ENCODE measurements at places on chromosomes 12 and 14.
A peak's percentile ranks its signal among the peaks of the same experiment; 100 is the strongest.

GRCh38 chr12:131510431-131510830, 200.5 kb upstream of the SFSWAP start:
- DNase-seq, result no peak

- DNase-seq, result no peak
Observed at GRCh38 chr12:104823985-104824461, 134.1 kb downstream of the SLC41A2 start.

GRCh38 chr12:85278598-85279448, 1.2 kb upstream of the ALX1 start:
- DNase-seq, result no peak

DNA sequence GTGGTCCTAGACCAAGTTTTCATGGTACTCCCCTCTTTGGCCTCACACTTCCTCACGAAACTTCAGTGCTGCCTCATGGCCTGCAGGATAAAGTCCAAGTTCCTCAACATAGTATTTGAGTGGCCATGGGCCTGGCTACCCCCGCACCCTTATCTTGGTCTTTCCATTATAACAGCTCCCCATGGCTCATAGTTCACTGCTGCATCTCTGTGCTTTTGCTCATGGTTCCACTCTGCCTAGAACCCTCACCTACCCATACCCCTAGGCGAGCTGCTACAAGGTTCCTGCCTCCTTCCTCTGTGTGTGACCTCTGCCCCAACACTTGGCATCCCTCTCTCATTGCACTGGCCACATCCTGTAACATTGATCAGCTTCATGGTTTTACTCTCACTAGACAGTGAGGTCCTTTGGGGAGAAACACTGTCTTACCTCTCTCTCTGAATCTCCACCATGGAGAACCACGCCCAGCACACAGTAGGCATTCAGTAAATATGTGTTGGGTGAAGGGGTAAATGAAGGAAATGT, 158.9 kb downstream of the GPR65 start:
- no peak for DNase-seq

DNA sequence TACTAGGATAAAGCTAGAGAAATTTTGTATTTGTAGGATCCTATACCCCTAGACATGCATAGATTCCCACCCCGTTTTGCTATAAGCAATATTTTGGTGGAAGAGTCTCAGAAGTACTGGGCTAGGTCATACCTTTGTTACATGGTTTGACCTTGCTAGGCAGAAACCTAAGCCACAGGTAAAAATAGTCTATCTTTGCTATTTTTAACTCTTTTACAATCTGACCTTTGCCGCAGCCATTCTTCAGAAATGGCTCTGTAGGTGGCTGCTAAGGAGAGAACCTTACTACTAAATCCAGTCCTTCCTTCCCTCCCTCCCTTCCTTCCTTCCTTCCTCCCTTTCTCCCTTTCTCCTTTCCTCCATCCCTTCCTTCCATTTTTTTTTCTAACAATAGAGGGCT, 242.9 kb upstream of the SEL1L start:
- no peak for DNase-seq

GRCh38 chr14:72350215-72350614, 418.0 kb downstream of the RGS6 start:
- DNase-seq, result no peak

DNA sequence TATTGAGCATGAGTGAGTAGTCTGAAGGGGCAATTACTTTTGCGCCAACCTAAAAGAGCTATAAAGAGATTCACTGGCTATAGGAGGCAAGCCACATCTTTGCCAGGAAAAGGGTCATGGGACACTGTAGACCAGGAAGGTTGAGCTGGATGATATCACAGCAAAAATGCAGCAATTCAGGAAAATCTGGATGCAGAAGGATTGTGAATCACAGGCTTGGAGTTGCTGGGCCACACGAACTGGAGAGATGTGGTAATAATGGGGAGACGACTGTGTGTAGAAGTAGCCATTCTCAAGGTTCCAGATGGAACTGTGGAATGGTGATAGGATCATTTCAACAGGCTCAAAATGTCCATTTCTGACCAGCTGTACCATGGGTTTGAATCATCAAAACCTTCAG, 151.4 kb upstream of the DAAM1 start:
- no peak for DNase-seq

- no peak for DNase-seq
Observed at GRCh38 chr12:1188016-1188415, 197.0 kb downstream of the ERC1 start.

DNA sequence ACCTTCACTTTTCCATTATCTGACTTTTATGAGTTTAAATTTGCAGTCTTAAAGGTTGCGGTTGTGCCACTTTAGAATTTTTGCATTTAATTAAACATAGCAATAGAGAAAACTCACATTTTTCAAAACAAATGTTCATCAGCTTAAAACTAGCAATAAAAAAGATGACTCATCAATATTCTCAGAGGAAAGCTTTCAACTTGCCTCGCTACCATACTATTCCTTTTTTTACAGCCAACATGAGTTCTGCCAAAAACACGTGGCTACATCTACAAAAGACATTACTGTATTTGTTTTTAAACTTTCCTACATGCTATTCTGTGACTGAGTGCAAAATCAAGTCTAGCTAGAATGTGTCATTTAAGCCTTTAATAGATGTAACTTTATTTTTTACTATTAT, 497.1 kb downstream of the RPS29 start:
- no peak for DNase-seq

DNA sequence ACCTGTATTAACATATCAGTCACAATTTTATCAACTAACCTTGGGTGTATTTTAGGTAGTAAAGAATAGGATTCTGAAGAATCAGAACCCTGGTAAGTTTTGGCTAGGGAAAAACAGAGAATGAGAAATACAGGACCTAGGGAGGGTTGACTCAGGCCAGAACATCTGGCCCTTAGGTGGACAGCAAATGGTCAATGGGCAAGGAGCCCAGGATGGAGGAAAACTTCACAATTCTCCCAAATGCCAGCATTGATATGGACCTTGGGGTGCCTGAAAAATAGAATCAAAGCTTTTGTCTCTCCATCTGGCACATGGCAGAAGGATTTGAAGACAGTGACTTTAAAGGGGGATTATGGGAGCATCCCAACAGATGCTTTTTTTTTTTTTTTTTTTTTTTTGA, 32.7 kb upstream of the PRPF39 start:
- no peak for DNase-seq

- DNase-seq, result no peak
Observed at GRCh38 chr14:81172353-81172752, 48.4 kb downstream of the GTF2A1 start.

GRCh38 chr14:104560586-104560945, 19.0 kb upstream of the C14orf180 start:
- no peak for DNase-seq

DNA sequence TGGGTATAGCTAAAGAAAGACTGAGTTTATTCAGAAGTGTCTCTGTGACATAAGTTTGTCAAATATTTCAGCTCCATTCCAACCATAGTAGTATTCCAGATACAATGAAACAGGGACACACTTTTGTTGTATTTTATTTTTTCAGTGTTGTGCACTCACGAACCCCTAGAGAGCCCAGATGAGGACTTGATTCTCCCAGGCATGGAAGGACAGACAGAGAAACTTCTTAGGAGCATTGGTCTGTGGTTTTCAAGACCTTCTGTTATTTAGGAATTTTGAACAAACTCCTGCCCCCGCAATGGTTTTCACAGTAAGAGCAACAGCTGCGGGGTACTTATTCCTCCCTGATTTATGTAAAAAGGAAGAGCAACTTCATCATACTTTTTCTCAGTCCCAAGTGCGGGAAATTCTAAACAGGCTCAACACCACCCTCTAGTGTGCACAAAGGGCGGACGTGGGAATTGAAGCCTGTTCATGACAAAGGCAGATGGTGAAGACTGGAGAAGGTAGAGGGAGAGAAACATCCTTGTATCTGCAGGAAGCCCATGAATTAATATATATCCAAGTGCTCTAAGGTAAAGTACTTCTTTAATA, 147.6 kb downstream of the PAH start:
- DNase-seq, result peak; percentile 2

DNA sequence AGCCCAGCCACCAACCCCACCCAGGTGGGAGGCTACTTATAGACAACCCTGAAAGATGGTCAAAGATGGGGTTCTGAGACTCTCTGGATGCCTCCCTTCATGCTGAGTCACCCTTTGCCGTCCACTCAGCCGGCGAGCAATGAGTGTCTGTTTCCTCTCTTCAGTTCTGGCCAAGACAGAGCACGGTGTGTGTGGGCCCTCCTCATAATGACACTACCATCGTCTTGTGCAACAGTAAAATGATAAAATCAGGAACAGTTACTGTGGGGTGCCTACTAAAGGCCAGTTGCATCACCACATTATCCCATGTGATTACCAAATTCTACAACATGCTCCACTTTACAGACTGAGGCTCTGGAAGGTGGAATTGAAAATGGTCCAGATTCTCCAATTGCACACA, 7.0 kb upstream of the BDKRB1 start:
- DNase-seq, result no peak

DNA sequence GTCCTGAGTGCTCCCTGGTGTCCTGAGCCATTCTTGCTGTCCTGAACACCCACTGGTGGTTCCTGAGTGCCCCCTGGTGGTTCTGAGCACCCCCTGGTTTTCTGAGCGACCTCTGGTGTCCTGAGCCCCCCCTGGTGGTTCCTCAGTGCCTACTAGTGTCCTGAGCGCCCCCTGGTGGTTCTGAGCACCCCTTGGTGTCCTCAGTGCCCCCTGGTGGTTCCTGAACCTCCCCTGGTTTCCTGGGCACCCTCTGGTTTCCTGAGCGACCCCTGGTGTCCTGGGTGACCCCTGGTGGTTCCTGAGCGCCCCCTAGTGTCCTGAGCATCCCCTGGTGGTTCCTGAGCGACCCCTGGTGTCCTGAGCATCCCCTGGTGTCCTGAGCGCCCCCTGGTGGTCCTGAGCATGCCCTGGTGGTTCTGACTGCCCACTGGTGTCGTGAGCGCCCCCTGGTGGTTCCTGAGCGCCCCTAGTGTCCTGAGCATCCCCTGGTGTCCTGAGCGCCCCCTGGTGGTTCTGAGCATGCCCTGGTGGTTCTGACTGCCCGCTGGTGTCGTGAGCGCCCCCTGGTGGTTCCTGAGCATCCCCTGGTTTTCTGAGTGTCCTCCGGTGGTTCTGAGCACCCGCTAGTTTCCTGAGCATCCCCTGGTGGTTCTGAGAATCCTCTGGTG, 473.1 kb downstream of the TMEM121 start:
- DNase-seq, result no peak
